ENCODE measurements at places on chromosomes 2 and 18.
A peak's percentile ranks its signal among the peaks of the same experiment; 100 is the strongest.

DNA sequence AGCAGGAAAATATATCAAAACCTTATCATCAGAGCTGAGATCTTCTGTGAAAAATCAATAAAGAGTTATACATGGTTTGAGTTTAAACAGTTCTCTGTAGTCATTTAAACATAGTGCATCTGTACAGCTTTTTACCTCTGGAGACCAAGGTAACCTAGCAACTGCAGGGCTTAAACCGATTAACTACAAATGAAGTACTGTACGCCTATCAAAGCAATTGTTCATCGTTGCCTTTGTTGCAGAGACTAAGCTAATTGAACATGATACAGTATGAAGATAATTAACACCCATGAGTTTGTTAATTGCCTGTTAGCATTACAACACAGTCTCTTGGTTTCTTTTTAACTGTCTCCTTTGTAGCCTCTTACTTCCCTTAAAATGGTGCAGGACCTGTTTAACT lies 147.9 kb downstream of the LNPK start:
- no peak for DNase-seq

GRCh38 chr2:140597205-140597604 lies 1533.6 kb downstream of the LRP1B start:
- DNase-seq = no peak

DNA sequence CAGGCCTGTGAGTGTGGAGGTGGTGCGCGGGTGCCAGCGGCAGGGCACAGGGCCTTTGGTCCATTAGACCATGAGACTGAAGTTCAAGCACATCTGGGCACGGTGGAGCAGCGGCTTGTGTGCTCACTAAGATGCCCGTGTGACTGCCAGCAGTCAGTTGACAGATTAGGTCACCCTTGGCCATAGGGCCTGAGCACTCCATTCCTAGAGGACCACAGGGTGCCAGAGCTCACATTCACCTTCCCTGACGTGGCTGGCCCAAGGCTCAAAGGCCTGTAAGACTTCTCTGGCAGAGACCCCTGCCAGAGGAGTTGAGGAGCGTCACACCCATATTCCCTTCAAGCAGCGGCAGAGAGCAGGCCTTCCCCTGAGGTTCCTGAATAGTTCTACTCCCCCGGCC lies 650 bp downstream of the LHCGR start:
- DNase-seq = no peak

- DNase-seq = peak; percentile 61
Observed at GRCh38 chr2:121897335-121897970, 142.0 kb downstream of the TSN start.

All from GM03348 (cell line).